Stimulated activated CD8-positive, alpha-beta memory T cell treated with anti-CD3 and anti-CD28 coated beads, Interleukin-15, amount 100 ng/mL, for 24 hours (primary cell): ENCODE measurements at places on chromosomes 4 and X.

- DNase-seq, result no peak
These were observed 408.6 kb downstream of the PPP3CA start for GRCh38 chr4:100938698-100939097.

GRCh38 chr4:109033993-109034392, 268.5 kb downstream of the COL25A1 start:
- DNase-seq, result no peak

DNA sequence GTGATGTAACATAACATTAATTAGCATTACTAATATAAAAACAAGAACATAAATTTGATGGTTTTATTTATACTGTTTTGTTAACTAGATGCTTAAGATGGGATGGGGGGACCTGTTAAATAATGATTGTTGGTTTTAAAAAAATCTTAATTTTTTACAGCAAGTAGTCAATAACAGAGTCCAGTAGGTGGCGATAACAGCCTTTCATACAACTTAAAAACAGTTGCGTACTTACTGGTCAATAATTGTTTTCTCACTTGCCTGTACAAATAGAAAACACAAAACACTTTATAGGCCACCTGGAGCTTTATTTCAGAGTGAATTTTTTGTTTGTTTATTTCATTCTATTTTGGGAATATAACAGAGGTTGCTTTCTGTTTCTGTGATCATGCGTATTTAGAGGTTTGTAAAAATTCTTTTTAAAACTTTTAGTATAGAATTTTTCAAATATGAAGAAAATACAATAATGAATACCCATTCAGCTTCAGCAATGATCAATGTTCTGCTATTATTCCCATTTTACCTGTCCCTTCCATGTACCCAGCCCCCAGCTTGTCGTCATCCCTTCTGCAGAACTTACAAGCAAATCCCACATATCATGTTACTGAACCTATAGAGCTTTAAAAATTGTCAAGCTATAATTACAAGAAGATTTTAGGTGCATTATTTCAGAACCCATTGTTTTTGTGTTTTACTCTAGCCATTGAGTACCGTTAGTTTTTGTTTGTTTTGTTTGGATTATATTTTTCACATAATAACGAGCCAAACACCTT, 97.1 kb downstream of the MRPL1 start:
- DNase-seq, result no peak

GRCh38 chrX:79161655-79162054, 17.2 kb downstream of the GPR174 start:
- DNase-seq, result no peak

DNA sequence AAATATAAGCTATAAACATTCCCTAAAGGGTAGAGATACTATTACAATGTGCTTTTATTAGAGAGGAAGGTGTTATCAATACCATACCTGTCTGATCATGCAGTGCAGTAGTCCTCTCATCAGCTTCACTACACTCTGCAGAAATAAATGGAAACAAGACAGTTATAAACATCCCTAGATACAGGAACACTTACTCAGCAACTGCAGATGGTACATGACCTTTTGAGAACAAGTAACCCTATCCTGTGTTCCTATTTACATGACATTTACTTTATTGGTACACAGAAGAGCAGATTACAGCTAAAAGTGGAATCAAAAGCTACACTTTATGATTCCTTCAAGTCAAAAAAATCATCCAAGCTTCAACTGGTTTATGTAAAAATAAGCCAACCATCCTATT, 9.0 kb downstream of the PHKA1 start:
- no peak for DNase-seq

DNA sequence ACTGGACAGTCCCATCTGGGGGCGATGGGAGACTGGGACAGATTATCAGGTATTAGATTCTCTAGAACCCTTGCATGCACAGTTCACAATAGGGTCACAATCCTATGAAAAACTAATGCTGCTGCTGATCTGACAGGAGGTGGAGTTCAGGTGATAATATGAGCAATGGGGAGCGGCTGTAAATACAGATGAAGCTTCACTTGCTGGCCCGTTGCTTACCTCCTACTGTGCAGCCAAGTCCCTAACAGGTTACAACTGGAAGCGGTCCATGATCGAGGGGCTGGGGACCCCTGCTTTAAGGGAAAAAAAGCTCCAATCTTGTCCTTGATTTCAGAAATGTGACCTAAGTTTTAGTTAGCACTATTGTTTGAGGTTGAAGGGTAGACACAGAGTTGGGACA, 175.2 kb downstream of the ZNF330 start:
- no peak for DNase-seq

DNA sequence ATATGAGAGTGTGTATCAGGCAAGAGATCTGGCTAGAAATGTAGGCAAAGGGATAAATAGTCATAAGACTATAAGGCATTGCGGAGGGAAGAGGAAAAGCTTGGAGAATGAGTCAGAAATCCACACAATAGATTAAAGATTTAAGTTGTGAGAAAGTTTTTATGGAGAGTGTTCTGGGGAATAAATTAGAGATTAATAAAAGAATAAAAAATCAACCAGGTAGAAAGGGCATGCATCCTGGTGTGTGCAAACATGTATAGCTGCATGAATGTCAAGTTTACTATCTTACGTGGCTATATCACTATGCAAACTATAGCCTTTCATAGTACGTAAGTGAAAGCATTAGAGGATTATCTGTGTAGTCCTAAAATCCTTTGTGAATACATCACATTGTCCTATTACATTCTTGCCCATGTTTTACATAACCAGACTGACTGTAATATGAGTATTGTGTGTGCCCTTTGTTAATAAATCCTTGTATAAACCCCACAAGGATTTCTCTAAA, 36.9 kb downstream of the SNCA start:
- no peak for DNase-seq

DNA sequence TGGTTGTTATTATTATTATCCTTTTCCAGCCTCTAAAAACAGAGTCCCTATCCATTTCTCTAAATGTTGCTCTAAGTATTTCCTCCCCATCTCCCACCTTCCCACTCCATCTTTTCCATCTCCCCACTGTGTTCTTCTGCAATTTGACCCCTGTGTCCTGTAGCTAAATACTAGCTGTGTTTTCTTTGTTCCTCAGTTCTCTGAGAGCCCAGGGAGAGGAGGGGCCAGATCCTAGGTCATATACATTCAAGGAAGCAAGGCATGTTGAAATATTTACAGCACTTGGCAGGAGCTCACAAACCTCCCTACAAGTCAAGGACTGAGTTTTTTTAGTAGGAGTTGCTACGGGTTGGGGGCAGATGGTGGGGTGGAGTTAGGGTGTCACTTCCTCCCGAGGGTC, 10.5 kb downstream of the SLC16A2 start:
- no peak for DNase-seq

DNA sequence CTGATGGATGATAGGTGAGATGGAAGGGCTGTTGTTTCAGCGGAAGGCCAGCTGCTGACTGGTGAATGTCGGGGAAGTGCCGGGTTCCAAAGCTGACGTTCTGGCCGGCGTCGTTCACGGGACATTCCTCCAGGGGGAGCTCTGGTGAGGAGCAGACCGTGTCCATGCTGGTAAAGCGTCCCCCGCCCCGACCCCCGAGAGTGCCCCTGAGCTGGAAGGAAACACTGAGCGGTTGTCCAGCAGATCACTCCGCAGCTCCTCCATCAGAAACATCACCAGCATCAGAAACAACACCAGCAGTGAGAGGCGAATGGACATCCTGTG, 18.6 kb upstream of the ADRA2C start:
- no peak for DNase-seq

DNA sequence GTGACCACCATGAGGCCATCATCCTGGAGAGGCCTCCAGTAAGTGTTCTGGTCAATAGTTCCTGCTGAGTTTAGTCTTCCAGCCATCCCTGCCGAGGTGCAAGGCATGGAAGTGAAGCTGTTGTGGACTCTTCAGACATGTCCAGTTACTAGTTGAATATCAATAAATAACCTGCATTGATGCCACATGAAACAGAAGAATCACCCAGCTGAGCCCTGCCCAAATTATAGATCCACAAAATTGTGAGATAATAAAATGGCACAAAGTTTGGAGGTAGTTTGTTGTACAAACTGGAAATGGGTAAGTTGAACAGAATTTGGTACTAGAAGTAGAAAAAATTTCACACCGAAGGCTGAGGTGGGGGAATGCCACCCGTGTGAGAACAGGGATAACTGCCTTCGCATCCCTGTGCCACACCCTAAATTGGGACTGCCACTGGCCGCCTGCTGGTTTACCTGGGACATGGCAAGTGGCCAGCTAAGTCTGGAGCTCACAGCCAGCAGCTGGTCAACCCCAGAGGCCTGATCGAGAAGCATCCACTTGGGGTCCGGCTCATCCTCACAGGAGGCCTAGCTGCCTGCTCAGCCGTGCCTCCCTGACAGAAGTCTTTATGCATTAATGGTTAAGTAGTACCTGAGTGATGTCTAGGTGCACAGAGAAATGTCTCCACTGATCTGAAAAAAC, 184.5 kb downstream of the SPRY1 start:
- DNase-seq, result no peak

DNA sequence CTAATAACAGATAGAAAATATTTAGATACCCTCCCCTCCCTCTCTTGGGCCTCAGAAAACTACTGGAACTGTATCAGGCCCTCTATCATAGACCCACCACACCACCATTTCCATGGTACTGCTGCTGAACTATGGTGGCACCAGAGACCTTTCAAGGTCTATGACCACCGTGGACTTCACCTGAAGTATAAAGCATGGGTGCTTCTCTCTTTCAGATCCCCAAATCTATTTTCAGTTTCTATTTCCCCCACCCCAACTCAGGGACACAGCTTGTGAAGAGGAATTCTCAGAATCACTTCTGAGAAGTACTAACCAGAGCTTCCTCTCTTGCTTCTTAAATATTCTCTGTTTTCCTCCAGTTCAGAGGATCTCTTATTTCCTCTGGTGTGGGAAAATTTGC, 840.8 kb upstream of the HTR2C start:
- no peak for DNase-seq

DNA sequence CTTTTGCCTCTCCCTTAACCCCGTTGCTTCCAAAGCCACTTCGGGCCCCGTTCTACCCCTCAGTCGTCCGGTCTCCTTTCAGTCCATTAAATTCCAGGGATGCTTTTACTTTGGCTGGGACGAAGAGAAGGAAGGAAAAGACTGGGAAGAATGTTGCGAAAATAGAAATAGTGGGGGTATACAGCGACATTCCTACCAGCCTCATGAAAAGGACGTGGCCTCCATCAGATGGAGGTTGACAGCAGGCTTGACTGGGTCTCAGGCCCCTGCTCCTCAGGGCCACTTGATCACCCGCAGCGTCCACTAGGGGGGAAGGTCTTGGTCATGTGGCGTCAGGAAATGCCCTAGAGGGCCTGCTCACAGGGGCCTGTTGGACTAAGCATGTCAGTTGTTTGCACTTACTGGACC, 657 bp upstream of the ANKRD50 start:
- DNase-seq, result no peak

DNA sequence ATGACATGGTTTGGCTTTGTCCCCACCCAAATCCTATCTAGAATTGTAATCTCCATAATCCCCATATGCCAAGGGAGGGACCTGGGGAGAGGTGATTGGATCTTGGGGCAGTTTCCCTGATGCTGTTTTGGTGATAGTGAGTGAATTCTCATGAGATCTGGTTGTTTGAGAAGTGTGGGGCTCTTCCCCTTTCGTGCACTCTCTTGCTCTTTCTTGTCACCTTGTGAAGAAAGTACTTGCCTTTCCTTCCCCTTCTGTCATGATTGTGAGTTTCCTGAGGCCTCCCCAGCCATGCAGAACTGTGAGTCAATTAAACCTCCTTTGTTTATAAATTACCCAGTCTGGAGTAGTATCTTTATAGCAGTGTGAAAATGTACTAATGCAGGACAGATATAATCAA, 36.4 kb upstream of the FREM3 start:
- DNase-seq, result no peak

DNA sequence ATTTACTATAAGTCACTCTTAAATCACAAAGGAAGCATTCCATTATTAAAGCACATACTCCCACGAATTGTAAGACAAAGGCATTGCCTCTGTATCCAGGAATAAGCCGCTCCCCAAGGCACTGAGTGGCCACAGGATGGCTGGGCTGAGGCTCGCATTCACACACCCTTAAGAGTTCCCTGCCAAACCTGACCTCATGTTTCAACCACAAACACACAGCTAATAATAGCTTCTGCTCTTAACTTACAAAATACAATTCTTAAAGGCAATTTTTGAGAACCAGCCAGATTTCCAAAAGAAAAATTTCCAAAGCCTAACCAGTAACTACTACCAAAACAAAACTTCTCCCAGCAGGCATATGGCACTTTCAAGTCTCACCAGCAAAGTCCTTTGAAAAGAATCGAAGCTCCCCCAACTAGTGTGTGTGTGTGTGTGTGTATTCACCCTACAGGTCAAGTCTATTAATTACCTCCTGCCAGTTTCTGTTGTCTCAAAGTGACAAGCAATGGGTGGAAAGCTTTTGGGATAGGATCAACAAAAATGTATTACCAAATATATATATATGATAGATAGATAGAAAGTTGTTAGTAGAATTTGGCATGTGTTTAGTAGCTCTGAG, 36.0 kb downstream of the ARHGAP6 start:
- DNase-seq, result no peak

GRCh38 chrX:24241822-24242648, 71.8 kb downstream of the SUPT20HL2 start:
- no peak for DNase-seq

GRCh38 chrX:73977542-73978169, 326.3 kb upstream of the ZCCHC13 start:
- DNase-seq, result no peak

DNA sequence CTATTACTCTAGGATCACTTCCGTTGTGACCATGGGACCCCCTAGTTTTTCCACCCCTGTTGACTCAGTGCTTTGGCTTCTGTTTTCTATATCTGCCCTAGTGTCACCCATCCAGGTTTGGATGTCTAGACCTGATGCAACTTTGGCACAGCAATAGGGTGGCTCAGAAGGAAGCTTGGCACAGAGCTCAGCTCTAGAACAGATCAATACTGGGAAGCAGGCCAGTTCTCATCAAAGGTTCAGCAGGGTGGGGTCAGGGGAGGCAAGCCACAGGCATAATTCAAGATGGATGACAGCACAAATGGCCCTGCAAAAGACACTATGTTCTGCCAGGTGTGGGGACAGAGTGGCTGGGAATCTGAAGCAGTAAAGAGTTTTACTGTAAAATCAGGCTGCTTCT, 74.2 kb upstream of the EGFL6 start:
- DNase-seq, result no peak

DNA sequence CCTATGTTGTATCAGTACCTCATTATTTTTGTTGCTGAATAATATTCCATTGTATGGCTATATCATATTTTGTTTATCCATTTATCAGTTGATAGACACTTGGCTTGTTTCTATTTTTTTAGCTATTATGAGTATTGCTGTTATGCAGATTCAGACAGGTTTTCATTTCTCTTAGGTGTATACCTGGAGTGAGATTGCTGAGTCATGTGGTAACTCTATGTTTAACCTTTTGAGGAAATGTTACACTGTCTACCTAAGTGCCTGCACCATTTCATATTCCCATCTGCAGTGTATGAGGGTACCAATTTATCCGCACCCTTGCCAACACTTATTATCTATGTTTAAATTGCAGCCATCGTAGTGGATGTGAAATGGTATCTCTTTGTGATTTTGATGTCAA, 43.0 kb upstream of the SH3RF1 start:
- no peak for DNase-seq

- DNase-seq, result no peak
These were observed 58.4 kb downstream of the CEP135 start for GRCh38 chr4:56007154-56007553.

GRCh38 chr4:18858229-18858922, 836.8 kb upstream of the LCORL start:
- DNase-seq, result no peak
